ENCODE measurements at places on chromosomes 7 and 10.

GRCh38 chr7:69603937-69604494 is 5.7 kb downstream of the AUTS2 start:
- peak; percentile 15 for DNase-seq

- no peak for DNase-seq
Measured at GRCh38 chr7:6346581-6346980, 74.2 kb upstream of the CYTH3 start.

GRCh38 chr7:386385-386784 is 96.4 kb downstream of the FOXL3 start:
- DNase-seq: no peak

- no peak for DNase-seq
Measured at GRCh38 chr7:148242294-148242821, 348.2 kb upstream of the C7orf33 start.

- no peak for DNase-seq
Measured at GRCh38 chr7:50348469-50349162, 44.1 kb downstream of the IKZF1 start.

- no peak for DNase-seq
Measured at GRCh38 chr7:23121165-23121564, 15.6 kb downstream of the KLHL7 start.

DNA sequence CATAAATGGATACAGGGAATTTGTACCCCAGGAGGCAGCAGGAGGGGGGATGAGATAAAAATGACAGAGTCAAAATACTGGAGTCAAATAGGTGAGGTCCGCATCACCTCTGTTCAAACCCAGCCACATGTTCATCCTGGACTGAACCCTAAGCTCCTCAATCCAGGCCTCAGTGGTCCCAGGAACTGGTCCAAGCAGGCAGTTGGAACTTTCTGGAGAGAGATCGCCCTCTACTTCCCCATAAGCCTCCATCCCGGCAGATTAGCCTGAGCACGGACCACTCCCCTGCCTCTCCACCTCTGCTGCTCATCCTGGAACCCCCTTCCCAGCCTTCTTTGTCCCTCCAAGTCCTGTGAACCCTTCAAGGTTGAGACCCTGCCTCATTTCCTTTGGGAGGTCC is 959.7 kb upstream of the ZNF722 start:
- DNase-seq: no peak

DNA sequence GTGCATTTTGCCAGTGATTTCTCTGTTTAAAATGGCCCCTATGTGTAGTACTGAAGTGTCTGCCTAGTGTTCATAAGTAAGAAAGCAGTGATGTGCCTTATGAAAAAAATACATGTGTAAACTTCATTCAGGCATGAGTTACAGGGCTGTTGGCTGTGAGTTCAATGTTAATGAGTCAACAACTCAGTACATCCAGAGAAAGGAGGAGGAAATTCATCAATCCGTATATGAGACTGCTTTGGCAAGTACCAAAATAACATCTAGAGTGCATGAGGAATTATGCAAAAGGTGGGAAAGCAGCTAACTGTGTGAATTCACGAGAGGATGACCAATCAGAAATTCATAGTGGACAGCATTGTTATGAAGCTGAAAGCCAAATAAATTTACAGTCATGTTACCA is 255.6 kb downstream of the ZEB1 start:
- DNase-seq: no peak

- no peak for DNase-seq
Measured at GRCh38 chr10:126247446-126247975, 140.8 kb downstream of the ADAM12 start.

GRCh38 chr7:123716877-123717276 is 31.9 kb downstream of the WASL start:
- no peak for DNase-seq

DNA sequence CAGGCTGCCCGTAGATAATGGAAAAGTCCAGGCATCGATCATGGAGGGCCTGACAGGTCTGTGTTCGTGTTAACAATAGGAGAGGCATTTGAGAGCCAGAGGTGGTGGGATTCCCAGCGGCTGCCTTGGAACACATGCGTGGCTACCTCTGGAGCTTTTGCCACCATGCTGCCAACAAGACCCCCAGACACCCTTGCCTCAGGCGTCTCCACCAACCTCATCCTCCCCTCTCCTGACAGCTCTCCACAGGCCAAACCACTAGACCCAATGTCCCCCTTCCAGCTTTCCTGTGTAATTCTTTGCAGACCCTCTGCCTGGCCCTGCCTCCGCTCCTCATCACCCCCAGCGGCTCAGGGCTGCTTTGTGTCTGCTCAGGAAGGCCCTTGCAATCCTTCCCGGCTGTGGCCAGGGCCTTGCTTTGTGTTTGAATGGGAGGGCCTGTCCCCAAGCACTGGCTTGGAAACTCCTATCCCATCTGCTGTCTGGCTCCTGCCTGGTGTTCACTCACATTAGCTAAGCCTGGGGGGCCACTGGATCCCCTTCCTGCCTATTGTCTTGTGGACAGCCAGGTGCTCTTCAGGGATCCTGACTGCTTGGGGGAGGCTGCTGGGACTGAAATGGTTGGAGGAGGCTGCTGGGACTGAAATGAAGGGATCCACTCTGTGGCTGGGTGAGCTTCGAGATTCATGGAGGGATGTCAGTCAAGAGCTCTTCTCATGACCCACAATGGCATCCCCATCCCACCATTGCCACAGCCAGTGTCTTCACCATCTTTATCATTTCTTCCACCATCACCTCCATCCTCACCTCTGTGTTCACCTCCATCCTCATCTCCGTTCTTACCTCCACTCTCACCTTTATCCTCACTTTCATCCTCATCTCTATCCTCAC is 60.8 kb upstream of the ELN start:
- DNase-seq: no peak

DNA sequence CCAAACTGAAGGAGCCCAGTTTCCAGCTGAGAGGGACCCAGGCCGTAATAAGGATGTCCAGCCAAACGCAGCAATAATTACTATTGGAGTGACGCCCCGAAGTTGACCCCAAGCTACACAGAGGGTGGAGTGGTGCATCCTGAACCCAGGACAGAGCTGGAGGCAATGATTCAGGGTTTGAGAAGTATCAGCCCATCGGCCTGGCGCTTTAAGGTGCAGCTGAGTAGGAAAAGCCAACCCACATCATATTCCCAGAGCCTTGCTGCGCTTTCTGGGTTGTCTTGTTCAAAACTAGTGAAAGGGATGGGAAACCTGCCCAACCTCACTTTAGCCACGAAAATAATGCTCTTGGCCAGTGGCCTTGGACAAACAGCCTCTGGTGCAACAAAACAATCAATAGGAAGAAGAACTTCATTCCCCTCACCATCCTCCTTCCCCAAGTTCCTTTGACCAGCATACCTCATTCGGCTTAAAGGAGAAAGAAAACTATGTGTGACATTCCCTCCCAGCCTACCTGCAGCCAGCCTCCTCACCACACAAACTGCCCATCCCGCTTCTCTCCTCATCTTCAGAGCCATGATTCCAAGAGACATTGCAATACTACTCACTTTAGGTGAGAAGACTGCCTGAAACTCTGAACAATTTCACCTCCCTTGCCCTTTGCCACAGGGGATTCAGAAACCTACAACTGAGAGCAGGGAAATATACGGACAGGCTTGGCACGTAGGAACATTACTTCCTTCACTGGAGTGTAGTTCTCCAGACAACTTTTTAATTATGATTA is 217.2 kb upstream of the MKLN1 start:
- DNase-seq: no peak

DNA sequence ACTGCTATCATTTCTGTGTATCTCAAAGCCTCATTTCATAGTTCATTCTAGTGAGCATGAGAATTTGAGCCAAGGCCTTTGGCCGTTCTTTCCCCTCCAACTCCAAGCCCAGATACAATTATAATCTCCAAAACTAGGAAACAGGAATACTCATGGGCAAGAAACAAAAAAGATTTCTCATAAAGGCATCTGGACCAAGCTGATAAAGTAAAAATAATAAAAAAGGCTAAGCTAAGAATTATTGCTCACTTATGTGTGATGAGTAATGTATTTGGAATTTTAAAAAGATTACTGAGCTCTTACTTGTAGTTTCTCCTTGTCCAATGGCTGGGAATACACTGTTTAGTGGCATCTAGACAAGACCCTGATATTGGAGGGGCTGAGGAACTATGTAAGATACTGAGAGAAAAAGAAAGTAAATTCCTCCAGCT is 196.4 kb upstream of the POM121L12 start:
- no peak for DNase-seq

GRCh38 chr10:96906864-96907263 is 74.8 kb downstream of the LCOR start:
- no peak for DNase-seq

DNA sequence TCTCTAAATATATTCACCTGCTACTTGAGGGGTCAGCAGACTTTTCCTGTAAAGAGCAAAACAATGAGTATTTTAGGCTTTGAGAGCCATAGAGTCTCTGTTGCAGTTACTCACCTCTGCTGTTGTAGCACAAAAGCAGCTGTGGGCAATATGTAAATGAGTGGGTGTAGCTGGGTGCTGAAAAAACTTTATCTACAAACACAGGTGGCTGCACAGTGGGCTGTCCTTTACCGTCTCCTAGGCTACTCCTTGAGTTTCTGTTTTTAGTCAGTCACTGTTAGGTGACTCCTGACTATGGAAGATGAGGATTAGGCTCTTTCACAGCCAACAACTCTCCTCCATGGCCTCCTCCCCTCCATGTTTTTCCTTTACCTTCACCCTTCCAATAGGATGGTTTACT is 286.1 kb upstream of the C7orf33 start:
- no peak for DNase-seq

GRCh38 chr7:31688372-31688771 is 1.4 kb downstream of the PPP1R17 start:
- DNase-seq: no peak

DNA sequence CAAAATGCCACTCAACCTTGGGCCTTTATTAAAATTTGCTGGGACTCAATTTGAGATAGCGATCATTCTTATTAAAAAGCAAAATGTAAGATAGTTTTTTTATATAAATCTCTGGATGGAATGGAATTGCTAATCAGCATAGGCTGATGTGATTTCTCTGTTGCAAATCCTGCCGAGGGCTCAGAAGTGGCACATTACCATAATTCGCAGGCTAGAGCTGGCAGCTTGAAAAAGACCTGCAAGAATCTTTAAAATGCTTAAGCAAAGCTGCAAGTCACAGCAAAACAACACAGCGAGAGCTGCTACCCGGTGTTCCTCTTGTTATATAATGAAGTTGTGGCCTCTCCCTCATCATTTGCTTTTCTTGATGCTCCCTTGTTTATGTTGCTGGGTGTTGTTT is 448.1 kb downstream of the GATA3 start:
- DNase-seq: no peak

DNA sequence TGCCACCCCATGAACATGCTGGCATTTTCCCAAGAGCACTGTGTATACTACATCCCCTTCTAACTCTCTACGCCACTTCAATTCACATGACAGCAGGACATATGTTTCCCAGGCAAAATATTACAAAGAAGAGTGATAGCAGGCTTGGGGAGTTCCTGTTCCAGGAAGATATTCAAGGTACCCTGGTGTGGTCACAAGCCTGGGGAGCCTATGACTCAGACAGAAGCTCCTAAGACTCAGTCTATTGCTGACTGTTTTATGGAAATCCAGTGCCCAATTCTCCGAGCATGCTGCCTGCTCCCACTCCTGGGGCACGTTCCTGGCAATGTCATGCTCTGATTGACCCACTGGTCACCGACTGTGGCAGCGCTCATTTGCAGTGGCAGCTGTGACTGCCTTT is 23.5 kb upstream of the ABLIM1 start:
- no peak for DNase-seq

DNA sequence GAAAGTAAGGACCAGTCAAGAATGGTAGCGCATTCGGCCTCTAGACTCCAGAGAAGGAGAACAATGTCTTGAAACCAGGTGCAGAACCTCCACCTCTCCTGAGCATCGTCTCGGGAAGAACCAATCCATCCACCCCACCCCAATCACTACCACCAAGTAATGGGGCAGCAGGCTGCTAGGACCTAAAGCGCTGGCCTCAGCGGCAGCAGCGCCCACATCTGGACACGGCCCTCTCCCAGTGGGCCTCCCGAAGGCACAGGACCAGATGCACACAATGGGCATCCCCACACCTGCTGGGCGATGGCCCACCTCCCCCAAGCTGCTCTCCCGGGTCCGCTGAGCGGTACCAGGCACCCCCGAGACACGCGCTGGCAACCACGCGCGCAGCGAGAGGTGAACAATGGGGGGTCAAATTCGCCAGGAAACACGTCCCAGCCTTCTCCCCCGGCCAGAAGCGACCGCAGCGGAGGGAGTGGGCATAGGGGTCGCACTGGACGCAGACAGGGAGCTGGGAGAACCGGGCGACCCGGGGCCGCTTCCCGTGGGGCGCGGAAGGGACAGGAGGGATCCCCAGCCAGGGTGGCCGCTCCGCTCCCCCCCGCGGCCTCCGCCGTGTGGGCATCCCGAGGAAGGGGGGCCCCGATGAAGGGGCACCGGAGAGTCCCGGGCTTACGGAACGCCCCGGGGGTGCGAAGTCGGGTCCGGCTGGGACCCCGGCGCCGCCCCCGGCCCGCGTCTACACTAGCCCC is 506 bp downstream of the CTTNBP2 start:
- no peak for DNase-seq

DNA sequence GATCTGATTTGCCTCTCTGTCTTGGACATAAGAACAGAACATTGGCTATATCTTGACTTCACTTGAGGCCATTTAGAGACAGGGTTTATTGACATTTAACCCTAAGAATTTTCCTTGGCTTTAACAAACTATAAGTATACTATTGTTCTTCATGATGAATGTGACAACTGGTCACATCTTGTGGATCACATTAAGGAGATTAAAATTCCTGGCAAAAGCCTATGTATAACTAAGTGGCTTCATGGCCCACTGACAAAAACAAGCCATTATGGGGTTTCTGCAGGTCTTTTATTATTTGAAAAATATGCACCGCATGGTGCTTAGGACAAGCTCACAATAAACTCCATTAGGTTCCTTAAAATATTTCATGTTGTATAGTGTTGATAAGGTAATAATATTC is 54.8 kb downstream of the THNSL1 start:
- no peak for DNase-seq

DNA sequence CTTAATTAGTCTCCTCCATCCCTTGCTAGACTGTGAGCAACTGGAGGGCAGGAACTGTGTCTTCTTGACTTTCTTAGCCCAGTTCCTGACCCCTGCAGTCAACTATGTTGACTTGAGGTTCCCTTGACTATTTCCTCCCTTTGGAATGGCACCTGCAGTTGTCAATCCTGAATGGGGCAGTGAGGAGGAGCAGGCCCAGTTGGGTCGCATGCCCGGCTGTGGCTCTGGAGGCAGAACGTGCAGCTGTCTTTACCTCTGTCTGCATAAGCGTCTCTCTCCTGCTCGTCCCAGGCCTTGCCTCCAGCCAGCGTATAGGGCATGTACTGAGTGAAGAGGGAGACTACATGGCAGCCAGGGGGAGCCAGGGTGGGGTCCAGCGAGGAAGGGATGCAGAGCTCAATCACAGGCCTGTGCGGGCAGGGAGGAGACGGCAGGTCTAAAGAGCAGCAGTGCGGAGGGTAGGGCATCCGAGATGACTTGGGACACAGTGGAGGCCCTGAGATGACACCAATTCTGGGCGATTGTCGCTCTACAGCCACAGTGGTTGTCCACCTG is 26.8 kb downstream of the PYROXD2 start:
- DNase-seq: no peak

- DNase-seq: no peak
Measured at GRCh38 chr7:142321391-142321790, 63.5 kb upstream of the PRSS58 start.

GRCh38 chr10:124709861-124710260 is 34.3 kb downstream of the FAM53B start:
- no peak for DNase-seq

GRCh38 chr7:151056666-151057505 is 811 bp downstream of the CDK5 start:
- DNase-seq: no peak
